ENCODE measurements at places on chromosomes 5 and 9.

GRCh38 chr5:2511706-2512105 lies 239.8 kb downstream of the IRX2 start:
- DNase-seq: no peak

DNA sequence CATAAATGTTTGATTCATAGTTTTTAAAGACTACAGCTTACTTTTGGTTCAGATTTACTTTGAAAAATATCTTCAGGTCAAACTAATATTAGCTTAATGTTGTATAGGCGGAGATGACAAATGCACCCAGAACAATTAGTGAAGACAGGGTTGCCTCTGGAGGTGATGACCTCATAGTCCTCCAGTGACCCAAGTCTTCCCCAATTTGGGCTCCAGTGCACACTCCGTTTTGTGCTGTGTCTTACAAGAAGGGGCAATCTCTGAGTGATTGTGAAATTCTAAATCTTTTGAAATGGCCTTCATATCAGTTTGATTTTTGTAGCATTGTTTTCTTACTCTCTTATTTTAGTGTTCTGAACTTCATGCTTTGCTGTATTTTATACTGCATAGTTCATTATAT lies 57.6 kb downstream of the DENND4C start:
- no peak for DNase-seq

DNA sequence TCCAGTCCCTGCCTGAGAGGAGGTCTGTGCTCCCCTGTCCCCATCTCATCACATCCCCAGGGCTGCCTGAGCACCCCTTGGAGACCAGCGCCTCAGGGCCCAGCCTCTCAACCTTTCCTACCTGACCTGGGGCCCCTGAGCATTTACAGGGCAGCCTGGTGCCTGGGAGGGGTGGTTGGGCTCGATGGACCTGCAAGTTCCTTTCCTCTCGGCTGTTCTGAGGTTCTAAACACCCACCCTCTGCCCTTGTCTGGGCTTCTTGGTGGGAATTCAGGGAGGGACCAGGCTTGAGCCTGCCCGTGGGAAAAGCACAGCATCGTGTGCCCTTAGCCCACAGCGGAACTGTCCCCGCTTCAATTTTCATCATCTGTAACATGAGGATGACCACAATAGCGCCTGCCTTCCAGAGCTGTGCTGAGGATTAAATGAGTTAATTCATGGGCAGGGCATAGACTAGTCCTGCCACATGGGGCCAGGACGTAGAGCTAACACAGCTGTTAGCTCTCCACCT lies 91.0 kb upstream of the SH3PXD2B start:
- no peak for DNase-seq

DNA sequence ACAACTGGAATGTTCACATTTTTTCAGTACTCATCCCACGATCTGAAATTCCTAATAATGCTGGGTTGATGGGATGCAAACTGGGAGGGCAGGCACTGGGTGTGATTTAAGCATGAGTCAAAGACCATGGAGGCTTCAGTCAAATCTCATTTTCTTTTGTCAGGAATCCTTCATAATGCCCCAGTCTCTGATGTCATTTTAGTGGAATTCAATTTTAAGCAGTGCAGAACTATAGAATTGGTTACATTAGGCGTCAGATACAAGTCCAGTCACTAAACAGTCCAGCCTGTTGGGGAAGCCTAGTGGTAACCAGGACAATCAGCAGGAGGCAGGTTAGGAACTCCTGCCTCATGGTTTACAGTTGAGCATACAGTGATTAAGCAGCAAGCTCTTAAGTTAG lies 41.0 kb upstream of the TMEM215 start:
- DNase-seq: no peak

DNA sequence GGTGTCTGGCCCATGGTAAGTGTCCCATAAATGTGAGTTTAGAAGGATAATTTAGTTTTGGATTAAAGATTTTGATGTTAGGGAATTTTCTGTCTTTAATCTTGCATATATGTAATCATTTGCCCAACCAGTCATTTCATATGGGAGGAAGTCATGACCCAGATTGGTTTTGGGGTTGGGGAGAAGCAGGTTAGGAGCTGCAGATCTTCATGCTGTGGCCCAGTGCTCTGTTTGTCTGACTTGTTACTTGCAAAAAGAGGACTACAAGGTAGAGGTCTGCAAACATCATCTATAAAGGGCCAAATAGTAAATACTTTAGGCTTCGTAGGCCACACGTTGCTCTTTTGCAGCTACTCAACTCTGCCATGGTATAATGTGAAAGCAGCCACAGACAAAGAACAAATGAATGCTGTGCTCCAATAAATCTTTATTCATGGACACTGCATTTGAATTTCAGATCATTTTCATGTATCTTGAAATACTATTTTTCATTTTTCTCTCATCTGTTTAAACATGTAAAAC lies 16.8 kb downstream of the OSTF1 start:
- DNase-seq: no peak

DNA sequence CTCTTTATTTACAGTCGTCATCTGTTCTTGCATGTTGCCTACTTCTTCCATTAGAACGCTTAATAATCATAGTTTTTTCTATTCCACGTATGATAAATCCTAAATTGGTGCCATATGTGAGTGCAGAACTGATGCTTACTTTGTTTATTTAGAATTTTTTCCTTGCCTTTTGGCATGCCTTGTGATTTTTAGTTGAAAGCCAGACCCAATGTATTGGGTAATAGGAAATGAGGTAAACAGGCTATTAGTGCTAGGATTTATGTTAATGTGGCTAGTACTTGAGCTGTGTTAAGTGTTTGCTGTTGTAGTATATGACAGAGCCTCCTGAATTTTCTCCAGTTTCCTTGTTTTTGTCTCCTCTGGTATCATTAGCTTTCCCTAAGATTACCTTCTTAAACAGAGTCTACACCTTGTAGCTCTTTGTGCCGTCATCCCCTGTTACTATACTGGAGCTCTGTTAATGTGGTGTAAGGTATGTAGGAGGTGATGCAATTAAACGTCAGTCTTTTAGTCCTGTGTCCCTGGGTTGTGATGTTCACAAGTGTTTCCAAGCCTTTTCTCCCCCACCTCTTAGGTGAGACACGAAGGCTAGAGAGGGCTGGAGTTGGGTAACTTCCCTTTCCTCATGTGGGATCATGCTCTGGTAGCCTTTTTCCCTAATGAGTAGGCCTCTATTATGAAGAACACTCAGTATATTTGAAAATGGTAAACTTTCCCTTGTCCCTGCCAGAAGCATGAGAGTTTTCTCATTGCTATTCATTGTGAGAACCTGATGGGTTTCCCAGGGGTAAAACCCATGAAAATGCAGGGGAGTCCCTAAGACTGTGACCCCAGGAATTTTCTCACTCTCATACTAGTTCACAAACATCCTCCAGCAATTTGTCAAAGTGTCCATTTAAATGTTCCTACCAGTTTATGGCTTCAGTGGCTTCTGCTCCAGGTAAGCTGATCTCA lies 21.2 kb downstream of the SPATA31D3 start:
- no peak for DNase-seq

DNA sequence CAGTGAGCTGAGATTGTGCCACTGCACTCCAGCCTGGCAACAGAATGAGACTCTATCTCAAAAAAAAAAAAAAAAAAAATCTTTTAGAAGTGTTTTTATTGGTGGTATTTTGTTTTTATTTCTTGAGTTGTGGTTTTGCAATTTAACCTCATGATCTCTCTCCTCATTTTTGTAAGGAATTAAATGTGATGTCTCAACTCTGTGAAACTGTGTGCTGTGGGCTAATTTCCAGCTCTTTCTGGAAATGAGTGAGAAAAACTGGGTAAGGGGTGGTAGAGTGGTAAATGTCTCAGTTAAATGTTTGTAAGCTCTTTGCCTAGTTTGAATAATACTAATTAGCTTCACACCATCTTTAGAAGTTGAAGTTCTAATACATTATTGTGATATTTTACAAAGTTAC lies 29.0 kb downstream of the ACO1 start:
- no peak for DNase-seq

- DNase-seq: no peak
Measured at GRCh38 chr5:68373050-68373449, 157.5 kb downstream of the PIK3R1 start.

DNA sequence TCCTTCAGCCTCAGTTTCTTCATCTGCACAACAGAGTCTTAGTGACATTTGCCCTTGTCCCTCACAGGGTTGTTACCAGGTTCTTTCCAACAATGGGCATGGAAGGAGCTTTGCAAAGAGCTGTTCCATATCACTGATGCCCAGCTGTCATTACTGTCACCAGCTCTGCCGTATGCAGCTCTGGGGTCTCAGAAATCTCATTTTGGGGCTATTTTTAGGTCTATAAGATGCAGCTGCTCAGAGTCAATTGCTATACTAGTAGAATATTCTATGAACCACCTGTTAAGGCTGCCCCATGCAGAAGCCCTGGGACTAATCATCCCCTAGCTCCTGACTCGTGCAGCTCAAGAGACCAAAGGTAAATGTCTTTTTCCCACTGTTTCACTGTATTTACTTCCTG lies 105.1 kb upstream of the TNPO1 start:
- DNase-seq: no peak

GRCh38 chr5:77259476-77259875 lies 49.0 kb downstream of the PDE8B start:
- no peak for DNase-seq

DNA sequence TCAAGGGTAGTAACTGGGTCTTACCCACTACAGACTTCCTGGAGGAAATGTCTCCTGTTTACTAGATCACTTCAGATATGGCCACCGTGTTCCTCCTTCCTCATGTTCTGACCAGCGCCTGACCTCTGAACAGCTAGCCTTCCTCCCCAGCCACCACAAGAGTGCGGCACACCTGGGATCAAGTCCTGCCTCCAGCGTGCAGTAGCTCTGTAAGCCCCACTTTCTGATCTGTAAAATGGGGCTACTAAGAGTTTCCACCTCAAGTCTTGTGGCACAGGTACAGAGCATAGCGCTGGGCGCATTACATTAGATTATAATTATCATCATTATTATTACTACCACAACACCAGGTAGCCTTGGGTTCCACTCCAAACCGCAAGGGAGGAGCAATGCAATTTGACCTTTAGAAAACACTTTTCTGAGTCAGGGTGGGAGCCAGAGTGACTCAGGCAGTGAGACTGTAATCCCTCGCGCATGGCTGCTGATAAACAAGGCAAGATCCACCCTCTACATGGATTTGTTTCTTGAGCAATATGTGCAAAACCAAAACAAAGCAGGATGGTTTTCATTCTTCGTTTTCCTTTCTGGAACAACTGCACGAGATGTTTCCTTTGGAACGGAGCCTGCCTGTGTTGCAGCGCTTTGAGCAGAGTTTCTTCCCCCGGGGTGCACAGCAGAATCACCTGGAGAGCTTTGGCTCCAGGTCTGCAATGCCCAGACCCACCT lies 65.0 kb upstream of the ANGPTL2 start:
- no peak for DNase-seq

DNA sequence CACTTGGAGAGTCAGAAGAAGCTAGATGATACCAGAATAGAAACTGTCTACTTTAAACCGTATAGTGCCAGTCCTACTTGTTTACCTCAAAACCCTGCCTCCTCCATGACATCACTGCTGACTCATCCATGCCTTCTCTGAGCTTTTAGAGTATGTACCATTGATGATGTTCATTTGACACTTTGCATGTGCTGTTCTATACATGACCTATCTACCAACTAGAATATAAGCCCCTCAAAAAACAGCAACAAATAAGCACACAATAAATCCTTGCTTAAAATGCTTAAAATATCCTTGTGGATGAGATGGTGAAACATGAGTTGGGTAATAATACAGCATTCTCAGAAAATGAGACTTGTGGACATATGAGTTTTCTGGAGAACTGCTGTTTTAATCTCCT lies 2.6 kb downstream of the CTNNAL1 start:
- no peak for DNase-seq

DNA sequence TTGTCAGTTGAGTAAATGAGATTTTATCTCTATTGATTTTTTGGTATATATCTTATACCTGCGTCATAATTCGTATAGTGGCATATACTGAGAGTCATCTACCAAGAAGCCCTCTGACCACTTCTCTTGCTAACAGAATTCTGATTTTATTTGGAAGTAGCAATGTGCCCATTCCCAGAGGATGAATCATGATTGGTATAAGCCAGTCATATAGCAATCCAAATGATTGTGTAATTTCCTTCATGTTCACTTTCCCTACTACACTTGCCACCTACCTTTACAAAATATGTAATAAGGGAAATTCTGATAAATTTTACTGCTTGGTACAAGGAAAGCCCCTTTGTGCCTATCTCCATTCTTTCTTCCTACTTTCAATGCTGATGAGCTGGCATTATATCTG lies 16.1 kb upstream of the ZNF462 start:
- no peak for DNase-seq

GRCh38 chr5:176748073-176748966 lies 62.0 kb upstream of the UNC5A start:
- no peak for DNase-seq

- no peak for DNase-seq
Measured at GRCh38 chr9:8539681-8540197, 740.2 kb upstream of the DMAC1 start.

GRCh38 chr5:104843822-104844221 lies 1281.2 kb upstream of the NUDT12 start:
- DNase-seq: no peak

DNA sequence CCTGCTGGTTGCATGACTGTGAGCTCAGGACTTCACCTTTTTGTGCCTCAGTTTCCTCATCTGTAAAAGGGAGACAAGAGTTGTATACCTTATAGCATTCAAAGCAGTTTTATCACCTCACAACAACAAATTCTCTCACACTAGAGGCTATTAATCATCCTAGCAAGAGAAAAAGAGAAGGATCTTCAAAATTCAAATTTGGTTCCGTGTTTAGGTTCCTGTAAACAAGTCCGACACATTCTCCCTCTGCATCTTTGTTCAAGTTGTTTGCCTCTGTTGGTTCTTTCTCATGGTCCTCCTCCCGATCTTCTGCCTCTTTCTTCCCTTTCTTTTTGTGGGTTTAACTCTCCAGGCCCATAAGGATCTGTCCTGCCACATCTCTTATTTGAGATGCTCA lies 218.0 kb downstream of the PIK3R1 start:
- no peak for DNase-seq

DNA sequence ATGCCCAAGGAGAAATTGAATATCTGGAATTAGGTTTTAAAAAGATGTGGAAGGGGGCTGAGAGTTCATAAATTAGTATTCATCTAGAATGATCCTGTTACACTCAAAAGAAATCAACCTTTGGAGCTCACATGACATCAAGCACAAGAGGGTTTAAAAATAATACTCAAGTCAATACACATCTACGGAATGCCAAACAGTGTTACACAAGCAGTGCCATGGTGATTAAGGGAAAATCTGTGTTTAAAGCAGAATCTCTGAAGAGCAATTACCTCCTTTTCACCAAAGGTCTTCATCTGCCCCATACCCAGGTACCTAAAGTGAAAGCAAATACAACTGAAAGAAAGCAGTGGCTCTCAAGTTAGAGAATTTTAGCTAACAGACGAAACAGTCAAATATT lies 261.6 kb downstream of the NFIB start:
- DNase-seq: no peak

Measured in NT2/D1 (cell line).